ENCODE measurements at places on chromosomes 1 and 21. TPM values are rescaled to one million over a fixed set of nuclear protein-coding genes. Genes with fewer than 3 reads are reported as not detected.

Gene CASZ1
- 41.8 TPM for total RNA-seq

GRCh38 chr1:152645146-152645545 lies 18.0 kb upstream of the LCE2D start:
- no peak overlapping the region for H3K27ac ChIP-seq
- no peak for DNase-seq
- H3K27me3 ChIP-seq, result no peaks in the 10 kb centered on the region
- H3K36me3 ChIP-seq, result no peaks in the 10 kb centered on the region

DNA sequence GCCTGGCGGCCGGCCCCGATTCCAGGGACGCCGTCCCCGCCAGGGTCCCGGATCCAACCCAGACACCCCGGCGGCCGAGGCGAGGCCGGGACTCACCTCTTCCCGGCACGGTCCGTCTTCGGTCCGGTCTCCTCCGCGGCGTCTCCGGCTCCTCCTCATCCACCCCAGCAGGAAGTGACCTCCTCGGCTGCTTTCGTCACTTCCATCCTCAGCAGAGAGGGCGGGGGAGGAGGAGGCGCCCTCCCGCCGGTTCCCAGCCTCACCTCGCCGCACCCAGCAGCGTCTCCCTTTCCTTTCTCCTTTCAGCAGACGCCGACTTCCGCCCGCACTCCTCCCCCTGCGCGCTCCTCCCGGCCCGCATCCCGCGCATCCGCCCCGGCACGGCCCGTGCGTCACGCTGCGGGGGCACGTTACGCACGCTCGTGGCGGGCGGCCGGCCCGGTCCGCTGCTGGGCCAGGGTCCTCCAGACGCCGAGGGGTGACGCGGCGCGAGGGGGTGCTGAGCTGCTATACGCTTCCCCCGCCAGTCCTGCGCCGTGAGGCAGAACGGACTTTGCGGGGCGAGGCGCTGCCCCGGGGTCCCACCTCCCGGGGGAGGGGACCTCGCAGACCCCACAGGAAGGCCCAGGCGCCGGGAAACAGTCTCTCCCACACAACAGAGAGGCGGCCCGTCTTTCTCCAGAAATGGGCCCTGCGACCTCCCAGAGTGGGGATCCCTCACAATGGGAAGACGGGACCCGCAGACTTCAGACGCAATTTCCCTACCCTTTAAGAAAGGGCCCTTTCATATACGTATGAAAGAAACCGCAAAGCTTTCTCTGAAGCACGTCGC lies at the start of gene ETV3:
TSS of gene ETV3 (minus strand) at position 176 of the 832 bp plus-strand sequence. CDS start 2,043 bp downstream, outside the sequence.
- no peaks in the 10 kb centered on the region for H3K27me3 ChIP-seq
- H3K4me3 ChIP-seq, result peak within 1 kb of the TSS; percentile 94

DNA sequence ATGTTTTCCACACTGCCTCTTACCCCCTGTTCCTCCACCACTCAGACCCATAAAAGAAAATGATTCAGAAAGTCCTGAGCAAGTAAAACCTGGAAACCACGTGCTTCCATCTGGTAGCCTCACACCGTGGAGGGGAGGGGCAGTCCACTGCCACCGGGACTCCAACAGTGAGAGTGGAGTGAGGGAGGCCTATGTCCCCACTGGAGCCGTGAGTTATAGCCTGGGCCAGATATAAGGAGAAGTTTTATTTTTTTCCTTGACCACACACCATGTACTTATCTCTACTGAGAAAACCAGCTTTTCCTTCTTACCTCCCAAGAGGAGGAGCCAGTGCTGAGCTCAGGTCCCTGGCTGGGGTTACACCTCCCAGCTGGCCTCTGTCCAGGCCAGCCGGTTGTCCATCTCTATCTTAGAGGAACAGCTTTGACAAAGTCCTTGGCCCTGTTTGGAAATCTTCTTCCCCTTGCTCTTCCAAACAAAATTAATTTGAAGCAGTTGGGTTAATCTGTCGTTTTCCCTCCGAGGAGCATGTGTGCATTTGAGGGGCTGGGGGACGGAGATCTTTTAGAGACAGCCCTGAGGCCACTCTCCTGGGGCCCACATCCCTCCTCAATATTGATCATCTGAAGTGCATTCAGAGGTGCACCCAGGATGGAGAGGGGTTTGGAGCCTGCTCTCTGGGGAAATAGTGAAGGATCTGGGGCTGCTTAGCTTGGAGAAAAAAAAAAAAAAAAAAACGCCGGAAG lies 49.1 kb upstream of the SERBP1 start:
- no peaks in the 10 kb centered on the region for H3K27me3 ChIP-seq
- no peak overlapping the region for H3K27ac ChIP-seq
- no peaks in the 10 kb centered on the region for H3K36me3 ChIP-seq
- H3K4me1 ChIP-seq, result peaks cover 4% of the 10 kb centered on the region
- no peak for DNase-seq
- no peak overlapping the region for H3K4me3 ChIP-seq

DNA sequence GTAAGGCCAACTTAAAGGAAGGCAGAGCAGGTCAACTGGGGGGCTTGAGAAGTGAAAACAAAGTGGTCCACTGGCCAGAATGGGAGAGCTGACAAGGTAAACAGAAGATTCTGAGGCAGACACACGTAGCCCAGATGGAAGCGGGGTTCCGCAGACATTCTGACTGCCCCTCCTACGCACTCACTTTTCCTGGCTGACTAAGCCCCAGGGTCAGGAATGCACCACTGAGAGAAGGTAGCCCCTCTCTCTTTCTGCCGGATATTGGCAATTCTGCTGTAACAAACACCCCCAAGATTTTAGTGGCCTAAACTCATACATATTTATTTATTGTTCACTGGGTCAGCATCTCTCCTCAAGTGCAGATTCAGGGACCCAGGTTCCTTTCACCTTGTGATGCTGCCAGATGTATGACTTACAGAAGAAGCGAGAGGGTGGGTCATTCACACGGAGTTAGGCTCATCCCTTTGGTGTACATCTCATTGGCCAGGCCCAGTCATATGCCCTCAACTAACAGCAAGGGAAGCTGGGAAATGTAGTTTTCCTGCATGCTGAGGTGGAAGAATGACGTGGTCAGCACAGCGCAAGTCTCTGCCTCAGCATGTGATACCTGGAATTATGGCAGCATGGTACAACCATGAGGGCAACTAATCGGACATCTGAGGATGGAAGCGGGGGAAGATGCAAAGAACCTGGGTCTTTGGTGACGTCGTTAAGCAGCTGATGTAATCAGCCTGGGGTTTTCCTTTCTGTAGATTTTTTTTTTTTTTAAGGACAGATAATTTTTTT lies 43.4 kb upstream of the MRPS6 start:
- no peak for DNase-seq
- H3K36me3 ChIP-seq, result no peaks in the 10 kb centered on the region
- no peaks in the 10 kb centered on the region for H3K27me3 ChIP-seq

DNA sequence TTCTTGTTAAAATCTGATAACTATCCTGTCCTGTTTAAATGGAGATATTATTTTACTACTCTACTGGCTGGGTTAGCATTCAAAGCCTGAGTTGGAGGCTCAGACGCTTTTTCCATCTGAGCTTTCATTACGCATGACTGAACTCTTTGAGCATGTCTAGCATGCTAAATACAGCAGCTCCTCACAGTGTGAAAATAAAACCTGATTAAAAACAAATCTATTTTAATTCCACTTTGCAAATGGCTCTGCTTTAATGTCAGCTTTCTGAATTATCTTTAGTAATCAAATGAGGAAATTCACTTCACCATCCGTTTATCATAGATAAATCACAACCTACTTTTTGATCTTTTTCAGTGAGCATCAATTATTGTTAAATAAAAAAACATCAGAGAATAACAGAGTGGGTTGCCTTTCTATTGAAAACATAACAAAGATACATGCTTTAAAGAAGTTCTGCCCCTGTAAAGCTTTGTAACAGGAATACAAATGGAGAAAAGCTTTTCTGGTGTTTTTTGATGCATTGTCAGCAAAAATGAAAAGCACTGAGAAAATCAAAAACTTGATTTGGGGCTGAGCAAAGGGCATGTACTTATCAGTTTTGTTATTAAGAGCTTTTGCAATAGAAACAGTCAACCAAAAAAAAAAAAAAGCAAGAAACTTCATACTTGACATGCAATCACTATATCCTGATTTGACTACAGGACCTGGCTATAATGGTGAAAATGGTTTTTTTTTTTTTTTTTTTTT lies 3.5 kb upstream of the SPEN start:
- no peak overlapping the region for H3K27ac ChIP-seq
- no peak for DNase-seq
- H3K36me3 ChIP-seq, result no peaks in the 10 kb centered on the region
- H3K4me3 ChIP-seq, result no peak overlapping the region

Gene DIRAS3
- total RNA-seq, result 0.47 TPM

DNA sequence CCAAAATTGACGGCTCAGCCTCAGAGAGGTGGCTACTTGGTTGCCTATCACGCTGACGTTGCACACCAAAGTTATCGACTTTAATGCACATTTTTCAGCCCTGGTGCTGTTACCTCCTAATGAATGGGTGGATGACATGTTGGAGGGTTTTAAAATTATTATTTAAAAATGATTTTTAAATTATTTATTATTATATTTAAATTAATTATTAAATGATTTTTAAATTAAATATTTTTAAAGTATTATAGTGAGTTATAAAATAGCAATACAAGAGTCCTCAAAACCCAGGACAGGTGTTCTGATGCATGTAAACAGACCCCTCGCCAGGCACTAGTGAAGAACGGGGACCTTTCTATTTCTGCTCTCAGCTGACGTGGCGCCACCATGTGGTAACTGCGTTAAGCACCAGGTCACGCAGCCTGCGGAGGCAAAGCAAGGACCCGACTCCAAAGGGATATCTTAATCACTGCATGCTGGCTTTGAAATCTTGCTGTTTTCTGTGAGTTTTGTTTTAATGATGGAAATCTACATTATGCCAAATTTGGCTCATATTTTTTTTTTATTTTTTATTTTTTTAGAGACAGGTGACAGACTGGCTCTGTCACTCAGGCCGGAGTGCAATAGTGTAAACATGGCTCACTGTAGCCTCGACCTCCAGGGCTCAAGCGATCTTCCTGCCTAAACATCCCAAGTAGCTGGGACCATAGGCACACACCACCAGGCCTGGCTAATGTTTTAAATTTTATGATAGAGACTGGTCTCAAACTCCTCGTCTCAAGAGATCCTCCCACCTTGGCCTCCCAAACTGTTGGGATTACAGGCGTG lies 22.6 kb downstream of the CASP9 start:
- no peak overlapping the region for H3K4me3 ChIP-seq
- no peaks in the 10 kb centered on the region for H3K36me3 ChIP-seq
- DNase-seq, result peak; percentile 42
- H3K27ac ChIP-seq, result no peak overlapping the region
- H3K4me1 ChIP-seq, result no peaks in the 10 kb centered on the region
- no peaks in the 10 kb centered on the region for H3K27me3 ChIP-seq

Gene ASAP3
- 43.7 TPM for total RNA-seq

Gene CD1B
- total RNA-seq, result not detected

Gene IGSF5
- total RNA-seq, result not detected

- H3K4me3 ChIP-seq, result no peak overlapping the region
- H3K27me3 ChIP-seq, result no peaks in the 10 kb centered on the region
- no peak for DNase-seq
- no peaks in the 10 kb centered on the region for H3K36me3 ChIP-seq
- no peaks in the 10 kb centered on the region for H3K4me1 ChIP-seq
- peak overlapping the region; percentile 49 for H3K27ac ChIP-seq
Observed at GRCh38 chr1:198788561-198789064, 149.8 kb downstream of the PTPRC start.

DNA sequence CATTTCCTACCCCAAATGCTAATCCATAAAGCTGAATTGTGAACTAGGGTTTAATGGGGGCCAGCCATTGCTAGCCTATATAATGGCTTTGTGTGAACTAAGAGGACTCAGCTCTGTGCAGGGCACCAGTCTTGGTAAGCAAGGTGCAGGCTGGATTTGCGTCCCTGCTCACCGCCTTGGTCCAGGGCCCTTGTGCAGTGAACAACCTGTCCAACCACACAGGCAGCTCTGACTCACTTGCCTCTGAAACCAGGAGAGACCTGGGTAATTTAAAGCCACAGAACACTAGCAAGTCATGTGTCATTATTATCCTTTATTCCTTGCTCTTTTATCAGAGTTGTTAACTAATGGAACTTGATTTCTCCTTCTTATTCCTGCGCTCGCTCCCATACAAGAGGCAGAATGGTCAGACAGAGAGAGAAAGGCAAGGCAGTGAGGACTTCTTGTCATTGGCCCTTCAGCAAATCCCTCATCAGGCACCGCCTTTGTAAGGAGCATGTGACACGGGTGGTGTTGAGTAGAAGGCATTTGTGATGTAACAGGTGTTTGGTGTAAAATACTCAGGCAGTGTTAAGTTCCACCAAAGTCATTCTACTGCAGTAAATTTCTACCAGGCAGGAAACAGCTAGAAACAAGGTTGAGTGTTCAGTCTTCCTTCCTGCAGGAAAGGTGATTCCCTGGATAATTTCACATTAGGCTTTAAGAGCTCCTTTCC lies 67.3 kb upstream of the OLIG2 start:
- no peak overlapping the region for H3K27ac ChIP-seq
- H3K4me1 ChIP-seq, result no peaks in the 10 kb centered on the region
- H3K27me3 ChIP-seq, result peaks cover 89% of the 10 kb centered on the region

DNA sequence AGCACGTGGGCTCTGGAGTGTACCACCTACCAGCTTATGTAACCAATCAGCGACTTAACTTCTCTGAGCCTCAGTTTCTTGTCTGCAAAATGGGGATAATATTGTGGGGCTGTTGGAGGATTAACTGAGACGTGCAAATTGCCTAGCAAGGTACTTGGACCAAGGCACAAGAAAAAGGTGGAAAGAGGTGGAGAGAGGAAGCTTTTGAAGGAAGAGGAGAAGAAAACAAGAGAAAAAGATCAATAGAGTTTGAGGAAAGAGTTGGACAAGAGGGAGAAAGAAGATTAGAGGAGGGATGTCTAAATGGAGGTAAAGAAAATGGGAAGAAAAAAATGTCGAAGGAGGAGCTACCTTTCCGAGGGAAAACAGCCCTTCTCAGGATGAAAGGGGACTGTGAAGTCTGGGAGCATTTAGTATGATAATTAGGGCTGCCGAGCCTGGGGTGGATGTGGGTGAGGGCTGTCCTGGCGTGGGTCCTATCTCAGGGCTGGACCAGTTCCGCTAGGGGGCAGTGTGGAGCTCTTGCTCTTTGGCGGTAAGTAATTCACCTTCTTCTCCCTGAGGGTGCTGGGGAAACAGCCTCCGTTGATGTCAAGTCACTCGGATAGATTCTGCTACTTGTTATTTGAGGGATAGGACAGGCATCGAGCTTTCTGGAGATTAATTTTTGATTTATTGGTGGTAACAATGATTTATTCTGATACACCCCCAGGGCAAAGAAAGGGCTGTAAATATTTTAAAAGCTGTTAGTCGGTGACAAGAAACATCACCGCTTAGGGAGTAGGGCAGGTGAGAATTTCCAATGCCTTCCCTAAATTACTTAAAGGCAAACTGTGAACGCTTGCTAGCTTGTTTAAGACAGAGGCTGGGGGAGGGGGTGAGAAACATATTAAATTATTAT lies 79.0 kb upstream of the NFASC start:
- H3K4me1 ChIP-seq, result no peaks in the 10 kb centered on the region
- no peaks in the 10 kb centered on the region for H3K36me3 ChIP-seq
- H3K27ac ChIP-seq, result no peak overlapping the region
- DNase-seq, result peak; percentile 10
- H3K27me3 ChIP-seq, result peaks cover 22% of the 10 kb centered on the region

Gene OLIG2
- total RNA-seq, result 0.23 TPM

GRCh38 chr1:2523891-2524609 lies 2.3 kb downstream of the PANK4 start:
- H3K4me3 ChIP-seq, result no peak overlapping the region
- H3K27me3 ChIP-seq, result no peaks in the 10 kb centered on the region
- H3K36me3 ChIP-seq, result no peaks in the 10 kb centered on the region
- H3K4me1 ChIP-seq, result peaks cover 29% of the 10 kb centered on the region
- DNase-seq, result no peak
- H3K27ac ChIP-seq, result no peak overlapping the region

GRCh38 chr1:21537511-21537931 lies 28.3 kb downstream of the ALPL start:
- no peak overlapping the region for H3K27ac ChIP-seq
- H3K4me1 ChIP-seq, result peaks cover 3% of the 10 kb centered on the region
- H3K4me3 ChIP-seq, result no peak overlapping the region

Gene TRNP1
- 27.7 TPM for total RNA-seq

Gene RAB25
- 59.4 TPM for total RNA-seq
